ENCODE measurements at places on chromosomes 3 and 15.

DNA sequence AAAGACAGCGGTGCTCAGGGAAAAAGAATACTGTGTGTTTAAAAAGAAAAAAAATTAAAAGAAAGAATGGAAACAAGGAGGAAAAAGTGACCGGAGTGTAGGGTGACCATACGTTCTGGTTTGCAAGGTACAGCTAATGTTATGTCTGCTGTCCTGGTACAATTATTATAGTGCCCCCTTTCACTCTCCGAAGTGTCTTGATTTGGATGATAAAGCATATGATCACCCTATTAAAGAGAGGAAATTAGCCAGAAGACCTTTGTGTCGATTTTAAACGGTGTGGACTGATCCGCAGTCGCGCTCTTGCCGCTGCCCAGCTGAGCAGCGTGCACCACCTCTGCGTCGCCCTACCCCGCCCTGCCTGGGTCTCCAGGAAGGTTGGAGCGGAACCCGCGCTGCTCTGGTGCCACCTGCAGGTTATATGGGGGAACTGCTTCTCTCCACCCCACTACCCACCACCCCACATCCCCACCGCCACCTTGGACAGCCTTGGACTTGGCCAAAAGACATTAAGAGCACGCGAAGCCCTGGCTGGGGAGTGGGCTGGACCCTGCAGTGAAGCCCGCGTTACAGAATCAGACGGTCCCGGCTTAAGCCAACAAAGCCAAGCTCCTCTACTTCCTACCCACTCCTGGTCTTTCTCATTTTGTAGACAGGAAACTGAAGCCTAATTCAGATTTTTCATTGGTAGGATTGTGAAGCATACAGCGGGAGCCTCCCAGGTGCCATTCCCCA is 41.2 kb upstream of the UBE2Q2 start:
- peak overlapping the region; percentile 67 for H3K4me3 ChIP-seq
- peaks cover 4% of the 10 kb centered on the region for H3K4me1 ChIP-seq
- DNase-seq = peak; percentile 92
- H3K36me3 ChIP-seq = no peaks in the 10 kb centered on the region

DNA sequence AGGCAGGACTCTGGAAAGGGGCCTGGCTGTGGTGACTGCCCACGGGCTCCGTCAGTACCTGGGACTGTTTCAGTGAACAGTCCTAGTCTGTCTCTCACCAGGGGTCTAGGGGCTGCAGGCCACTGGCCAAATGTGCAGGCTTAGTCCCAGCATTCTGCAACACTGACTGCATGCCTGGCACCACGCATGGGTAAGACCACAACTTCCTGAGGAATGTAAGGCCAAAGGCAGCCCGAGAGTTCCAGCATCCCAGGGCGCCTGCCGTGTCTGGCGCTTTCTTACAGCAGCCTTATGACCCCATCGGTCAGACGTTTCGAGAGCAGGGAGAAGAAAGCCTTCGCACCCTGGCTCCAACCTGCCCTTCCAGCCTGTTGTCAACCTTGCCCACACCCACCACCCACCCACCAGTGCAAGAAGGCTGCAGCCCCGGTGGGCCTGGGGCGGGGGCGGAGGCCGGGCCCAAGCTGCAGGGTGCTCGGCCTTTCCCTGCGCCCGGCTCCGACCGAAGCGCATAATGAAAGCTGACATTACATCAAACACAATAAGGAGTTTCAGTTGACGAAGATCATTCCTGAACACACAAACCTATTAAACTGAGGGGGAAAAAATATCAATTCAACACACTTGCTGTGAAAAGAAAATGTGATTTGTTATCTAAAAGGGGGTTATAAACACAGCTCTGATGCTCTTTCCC is 29.5 kb upstream of the TMEM115 start:
- no peaks in the 10 kb centered on the region for H3K4me1 ChIP-seq
- no peak for DNase-seq
- H3K27ac ChIP-seq = no peak overlapping the region
- H3K36me3 ChIP-seq = no peaks in the 10 kb centered on the region

GRCh38 chr15:31207246-31207645 is 105.7 kb upstream of the TRPM1 start:
- no peaks in the 10 kb centered on the region for H3K36me3 ChIP-seq
- DNase-seq = no peak
- H3K4me1 ChIP-seq = no peaks in the 10 kb centered on the region
- no peak overlapping the region for H3K27ac ChIP-seq
- peaks cover 27% of the 10 kb centered on the region for H3K27me3 ChIP-seq
- H3K4me3 ChIP-seq = no peak overlapping the region

- no peaks in the 10 kb centered on the region for H3K4me1 ChIP-seq
- H3K27ac ChIP-seq = no peak overlapping the region
- H3K36me3 ChIP-seq = peaks cover 74% of the 10 kb centered on the region
- no peak overlapping the region for H3K4me3 ChIP-seq
- no peak for DNase-seq
Measured at GRCh38 chr15:75397494-75397893, 29.1 kb upstream of the MAN2C1 start.

GRCh38 chr3:140552898-140553297 is 125.0 kb upstream of the TRIM42 start:
- no peaks in the 10 kb centered on the region for H3K27me3 ChIP-seq
- no peak overlapping the region for H3K27ac ChIP-seq
- DNase-seq = no peak

DNA sequence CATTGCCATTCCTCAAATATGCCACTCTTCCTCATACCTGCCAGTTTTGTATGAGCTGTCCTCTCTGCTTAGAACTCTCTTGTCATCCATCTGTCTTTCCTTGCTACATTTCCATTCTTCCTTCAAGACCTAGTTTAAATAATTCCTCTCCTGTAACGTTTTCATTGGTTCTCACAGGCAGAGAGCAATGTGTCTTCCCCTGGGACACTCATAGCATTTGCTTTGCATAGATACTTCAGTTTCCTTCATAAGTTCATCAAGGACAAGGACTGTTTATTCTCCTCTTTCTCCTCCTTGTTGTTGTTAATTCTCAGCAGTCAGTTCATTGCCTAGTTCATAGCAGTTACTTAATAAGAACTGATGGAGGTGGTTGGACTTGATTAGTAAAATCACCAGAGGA is 10.5 kb downstream of the NR2C2 start:
- no peak overlapping the region for H3K4me3 ChIP-seq
- peaks cover 10% of the 10 kb centered on the region for H3K36me3 ChIP-seq
- H3K27me3 ChIP-seq = no peaks in the 10 kb centered on the region
- H3K4me1 ChIP-seq = peaks cover 9% of the 10 kb centered on the region
- no peak overlapping the region for H3K27ac ChIP-seq

GRCh38 chr3:108497271-108497670 is 13.1 kb downstream of the MYH15 start:
- H3K4me3 ChIP-seq = no peak overlapping the region
- no peak for DNase-seq
- no peaks in the 10 kb centered on the region for H3K36me3 ChIP-seq
- H3K27ac ChIP-seq = no peak overlapping the region
- no peaks in the 10 kb centered on the region for H3K4me1 ChIP-seq
- peaks cover 3% of the 10 kb centered on the region for H3K27me3 ChIP-seq
